H54 (cell line): ENCODE measurements at places on chromosomes 16 and 17.

DNA sequence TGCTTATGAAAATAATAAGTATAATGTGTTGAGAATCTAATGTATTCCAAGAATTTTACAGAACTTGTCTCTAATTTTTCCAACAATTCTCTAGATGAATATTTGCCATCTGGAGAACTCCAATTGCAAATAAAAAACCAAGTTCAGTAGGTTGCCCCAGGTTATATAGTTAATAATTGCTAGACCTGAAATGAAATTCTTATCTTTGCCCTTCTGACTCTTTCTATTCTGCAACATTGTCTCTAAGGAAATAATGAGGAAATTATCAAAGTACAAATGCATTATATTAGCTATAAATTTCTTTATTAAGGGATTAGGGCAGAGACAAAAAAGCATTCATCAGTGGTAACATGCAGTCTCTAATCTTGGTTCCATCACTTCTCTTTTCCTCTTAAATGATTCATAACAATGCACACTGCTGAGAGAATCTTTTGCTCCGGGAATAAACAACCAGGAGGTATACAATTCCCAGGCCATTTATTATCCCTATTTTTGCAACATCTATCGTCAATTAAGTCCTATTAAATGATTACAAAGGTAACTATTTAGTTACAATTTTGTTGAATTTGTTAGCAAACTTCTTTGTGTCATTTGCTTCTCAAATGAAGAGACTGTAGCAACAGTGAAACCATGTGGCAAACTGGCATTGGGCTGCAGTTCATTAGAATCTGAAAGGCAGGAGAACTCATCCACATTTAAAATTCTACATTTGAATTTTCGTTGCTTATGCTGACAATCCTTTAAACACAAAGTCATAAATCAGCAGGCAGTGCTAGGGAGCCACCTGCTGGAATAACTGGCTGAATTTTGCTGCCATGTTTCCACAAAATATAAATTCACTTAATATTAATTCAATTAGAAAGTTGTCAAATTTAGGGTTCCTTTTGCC is 349.6 kb downstream of the KIF2B start:
- no peak for DNase-seq

DNA sequence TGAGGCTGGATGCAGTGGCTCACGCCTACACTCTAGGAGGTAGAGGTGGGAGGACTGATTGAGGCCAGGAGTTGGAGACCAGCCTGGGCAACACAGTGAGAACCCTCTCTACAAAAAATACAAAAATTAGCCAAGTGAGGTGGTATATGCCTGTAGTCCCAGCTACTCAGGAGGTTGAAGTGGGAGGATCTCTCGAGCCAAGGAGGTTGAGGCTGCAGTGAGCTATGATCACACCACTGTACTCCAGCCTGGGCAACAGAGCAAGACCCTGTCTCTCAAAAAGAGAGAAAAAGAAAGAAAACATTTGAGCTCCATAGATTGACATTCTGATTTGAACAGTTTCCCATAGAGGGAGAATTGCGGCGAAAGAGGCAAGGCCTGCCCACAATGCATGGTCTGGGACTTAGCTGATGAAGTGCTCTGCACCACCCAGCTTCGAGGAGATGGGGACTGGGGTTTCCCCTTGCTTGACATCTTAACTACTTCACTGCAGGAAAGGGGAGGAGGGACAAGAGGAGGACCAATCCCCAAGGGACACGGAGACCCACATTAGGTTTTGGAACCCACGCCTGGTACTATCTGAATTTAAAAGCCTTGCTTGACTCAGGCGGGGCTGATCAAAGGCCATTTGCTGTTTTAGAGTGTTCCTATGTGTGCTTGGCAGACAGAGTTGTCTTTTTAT is 21.7 kb downstream of the MSI2 start:
- no peak for DNase-seq

DNA sequence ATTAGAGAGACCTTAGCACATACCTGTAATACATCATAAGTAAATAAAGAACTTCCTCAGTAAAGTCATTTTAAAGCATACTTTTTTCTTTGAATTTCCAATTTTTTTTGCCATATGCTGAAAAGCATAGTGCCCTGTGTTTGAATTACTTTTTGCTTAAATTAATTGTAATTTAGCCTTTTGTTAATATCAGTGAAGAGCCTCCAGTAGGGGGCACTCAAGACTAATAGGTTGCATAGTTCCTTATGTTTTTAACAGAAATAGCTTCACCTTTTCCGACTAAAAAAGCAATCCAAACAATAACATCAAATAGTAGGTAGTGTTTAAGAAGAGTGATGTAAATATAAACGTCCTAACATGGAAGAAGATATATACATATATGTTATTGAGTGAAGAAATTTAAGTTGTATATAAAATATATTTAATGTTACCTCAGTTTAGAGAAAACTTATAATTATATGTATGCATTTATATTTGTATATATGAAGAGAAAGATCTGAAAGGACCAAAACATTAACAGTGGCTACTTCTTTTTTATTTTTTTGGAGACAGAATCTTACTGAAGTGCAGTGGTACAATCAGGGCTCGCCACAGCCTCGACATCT is 18.6 kb downstream of the RAD51C start:
- peak; percentile 12 for DNase-seq

DNA sequence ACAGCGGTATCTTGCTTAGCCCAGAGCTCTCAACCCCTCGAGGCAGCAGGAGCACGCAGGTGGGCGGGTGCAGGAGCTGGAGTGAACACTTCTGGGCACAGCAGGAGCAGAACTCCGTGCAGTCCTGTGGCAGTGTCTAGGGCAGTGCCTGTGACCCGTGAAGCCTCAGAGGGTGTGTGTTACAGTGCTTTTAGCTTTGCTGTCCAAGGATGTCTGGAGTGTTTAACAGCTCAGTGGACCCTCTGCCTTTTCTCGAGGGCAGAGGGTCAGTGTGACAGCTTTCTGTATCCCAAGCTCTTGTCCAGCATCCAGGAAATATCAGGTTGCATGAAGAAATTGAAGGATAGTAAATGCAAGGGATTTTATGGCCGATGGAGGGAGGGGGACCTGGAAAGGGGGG is 16.4 kb upstream of the SSTR5 start:
- DNase-seq: no peak

DNA sequence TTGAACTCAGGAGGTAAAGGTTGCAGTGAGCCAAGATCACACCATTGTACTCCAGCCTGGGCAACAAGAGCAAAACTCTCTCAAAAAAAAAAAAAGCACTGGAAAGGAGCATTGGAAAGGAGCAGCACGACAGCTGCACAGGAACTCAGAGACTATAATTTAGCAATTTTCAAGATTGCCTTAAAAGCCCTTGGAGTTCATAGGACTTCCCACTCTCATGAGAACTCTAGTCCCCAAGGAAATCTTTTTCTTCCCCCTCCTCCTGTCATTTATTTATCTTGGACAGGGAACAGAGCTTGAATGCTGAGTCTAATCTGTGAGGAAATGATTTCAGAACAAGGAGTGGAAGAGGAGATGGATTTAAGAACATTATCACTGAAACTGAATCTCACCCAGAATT is 69.0 kb downstream of the PLXDC1 start:
- DNase-seq: no peak

DNA sequence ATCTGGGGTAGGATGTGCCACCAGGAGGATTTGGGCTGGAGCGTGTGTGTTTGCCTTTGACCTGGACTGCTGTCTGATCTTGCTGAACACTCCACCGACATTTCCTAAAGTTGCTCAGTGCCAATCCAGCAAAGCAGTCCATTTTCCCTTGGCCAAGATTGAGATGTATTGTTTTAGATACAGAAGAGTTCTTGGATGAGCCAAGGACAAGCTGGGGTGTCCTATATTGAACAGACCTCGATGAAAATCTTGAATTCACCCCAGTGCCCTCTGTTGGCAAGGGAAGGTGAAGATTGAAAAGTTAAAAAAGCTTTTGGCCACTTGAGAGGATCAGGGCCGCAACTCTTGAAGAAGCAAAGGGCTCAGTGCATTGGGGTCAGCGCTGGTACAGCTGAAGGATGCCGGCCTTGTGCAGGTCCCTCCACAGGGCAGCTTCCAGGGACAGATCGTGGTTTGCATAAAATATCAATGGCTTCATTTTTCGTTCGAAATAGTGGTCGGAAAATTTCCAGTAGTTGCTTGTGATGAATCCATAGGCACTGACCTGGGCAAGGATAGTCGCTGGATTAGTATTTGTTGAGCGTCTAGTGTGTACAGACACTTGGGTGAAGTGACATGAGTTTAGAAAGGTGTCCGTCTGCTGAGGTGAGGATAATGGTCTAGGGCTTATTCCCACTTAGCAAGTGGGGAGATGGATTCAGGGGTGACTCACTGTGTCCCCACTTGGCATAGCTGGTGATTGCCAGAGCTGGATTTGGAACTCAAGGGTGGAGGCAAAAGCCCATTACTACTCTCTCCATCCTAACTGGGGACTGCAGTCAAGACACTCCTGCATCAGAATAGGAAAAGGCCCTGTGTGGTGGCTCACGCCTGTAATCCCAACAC is 19.7 kb downstream of the ST6GALNAC2 start:
- DNase-seq: no peak

DNA sequence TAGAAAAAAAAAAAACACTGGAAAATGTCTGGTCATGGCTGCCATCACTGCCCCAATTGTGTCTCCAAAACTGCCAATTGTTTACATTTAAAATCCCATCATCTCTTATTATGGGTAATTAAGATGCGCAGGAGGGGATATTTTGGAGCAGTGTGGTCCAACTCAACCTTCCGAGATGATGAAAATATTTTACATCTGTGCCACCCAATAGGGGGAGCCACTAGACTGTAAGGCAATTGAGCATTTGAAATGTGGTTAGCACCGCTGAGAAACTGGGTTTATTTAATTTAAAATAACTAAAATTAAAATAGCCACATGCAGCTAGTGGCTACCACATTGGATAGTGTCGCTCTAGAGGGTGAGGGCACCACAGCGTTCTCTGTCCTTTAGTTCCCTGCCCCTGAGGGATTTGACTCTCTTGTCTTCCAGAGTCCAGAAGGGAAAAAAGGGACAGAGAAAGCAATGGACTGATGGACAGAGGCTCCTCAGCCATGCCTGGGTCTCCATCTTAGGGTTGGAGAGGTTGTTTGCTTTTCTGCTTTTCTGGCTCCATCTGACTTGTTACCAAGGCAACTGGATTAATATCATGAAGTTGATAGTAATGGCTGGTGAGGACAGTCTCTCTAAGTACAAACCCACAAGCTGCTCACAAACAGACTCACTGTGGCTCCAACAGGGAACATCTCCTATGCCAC is 3.5 kb downstream of the MPO start:
- no peak for DNase-seq

DNA sequence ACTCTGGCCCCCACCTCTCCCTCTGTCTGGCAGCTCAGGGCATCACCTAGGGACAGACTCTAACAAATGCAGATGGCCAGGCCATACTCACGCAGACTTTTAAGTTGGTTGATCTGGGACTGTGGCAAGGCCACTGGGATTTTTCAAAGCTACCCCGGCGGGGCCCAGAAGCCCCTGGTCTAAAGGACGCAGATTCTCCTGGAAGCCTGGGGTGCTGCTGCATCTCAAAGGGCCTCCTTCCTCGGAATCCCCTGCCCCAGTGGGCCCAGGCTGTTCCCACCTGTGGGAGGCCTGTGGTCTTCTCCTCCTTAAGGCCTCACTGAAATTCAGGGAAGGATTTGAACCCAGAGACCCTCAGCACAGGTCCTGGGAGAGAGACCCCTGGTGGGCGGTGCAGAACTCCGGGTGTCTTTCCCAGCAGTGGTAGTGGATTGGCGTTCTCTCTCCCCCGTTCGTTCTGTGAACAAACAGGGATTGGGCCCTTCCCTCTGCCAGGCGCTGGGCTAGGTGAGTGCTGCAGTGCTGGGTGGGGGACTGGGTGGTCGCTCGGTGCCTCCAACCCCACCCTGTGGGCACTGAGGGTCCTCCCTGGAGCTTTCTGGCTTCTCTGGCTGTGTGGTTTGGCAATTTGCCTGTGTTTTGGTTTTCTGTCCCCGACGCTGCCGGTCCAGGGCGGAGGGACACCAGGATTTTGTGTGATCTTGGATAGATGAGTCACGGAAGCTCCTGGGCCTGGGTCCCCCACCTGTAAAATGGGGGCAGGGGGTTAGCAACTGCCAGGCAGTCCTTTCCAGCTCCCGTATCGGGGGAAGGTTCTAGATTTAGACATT is 160.5 kb upstream of the GSE1 start:
- no peak for DNase-seq

DNA sequence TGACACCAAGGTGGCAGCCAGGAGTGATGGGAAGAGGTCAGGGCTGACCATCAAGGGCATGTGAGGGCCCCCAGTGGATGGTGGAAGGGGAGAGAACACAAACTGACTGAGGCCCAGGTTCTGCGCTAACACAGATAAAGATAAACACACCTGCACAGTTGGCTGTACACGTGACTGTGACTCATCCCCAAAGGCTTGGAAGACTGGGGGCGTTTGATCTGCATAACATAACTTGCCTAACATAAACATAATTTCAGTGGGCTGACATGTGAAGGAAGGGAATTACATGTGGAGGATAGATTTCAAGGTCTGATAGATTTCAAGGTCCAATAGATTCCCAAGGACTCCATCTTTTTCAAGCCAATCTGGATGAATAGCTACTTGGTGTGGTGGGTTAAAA is 100.9 kb upstream of the TNRC6C start:
- no peak for DNase-seq

- DNase-seq: no peak
Observed at GRCh38 chr16:80751167-80751566, 53.2 kb downstream of the CDYL2 start.

DNA sequence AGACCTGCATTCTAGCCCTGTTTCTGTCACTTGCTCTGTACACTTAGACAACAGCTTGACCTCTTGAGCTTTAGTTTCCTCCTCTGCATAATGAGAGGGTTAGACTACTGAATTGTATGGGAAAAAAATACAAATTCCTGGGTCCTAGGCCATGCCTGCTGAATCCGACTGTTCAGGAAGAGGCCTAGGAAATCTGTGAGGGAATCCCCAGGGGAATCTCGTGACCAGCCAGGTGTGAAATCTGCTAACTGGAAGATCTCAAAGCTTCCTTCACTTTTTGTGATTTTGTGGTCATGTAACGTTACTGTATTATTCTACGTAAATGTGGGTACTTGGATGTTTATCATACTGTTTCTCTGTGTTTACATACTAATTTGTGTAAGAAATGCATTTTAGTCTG is 58.2 kb downstream of the CYLD start:
- no peak for DNase-seq

DNA sequence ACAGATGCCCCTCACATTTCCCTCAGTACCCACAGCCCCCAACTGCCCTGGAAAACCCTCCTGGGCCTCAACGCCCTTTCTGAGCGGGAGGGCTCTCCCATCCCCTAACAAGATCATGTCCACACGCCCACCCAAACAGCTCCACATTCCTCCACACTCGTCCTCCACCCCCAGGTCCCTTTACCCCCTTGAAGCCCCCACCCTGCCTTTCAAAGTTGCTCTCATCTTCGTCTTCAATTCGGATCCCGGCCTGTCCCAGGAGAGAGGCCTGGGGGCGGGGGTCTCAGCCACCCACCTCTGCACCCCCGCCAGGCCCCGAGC is 14.3 kb downstream of the HOXB4 start:
- no peak for DNase-seq

GRCh38 chr17:8072729-8073461 is 14.6 kb downstream of the ALOX12B start:
- DNase-seq: no peak

- DNase-seq: no peak
Observed at GRCh38 chr16:63702981-63703590, 1418.8 kb downstream of the CDH11 start.
